A172 (cell line): ENCODE measurements at places on chromosomes 2 and 18. TPM values are rescaled to one million over a fixed set of nuclear protein-coding genes. Genes with fewer than 3 reads are reported as not detected.
A peak's percentile ranks its signal among the peaks of the same experiment; 100 is the strongest.

- peak; percentile 9 for DNase-seq
Measured at GRCh38 chr2:39385172-39385571, 51.9 kb downstream of the MAP4K3 start.

DNA sequence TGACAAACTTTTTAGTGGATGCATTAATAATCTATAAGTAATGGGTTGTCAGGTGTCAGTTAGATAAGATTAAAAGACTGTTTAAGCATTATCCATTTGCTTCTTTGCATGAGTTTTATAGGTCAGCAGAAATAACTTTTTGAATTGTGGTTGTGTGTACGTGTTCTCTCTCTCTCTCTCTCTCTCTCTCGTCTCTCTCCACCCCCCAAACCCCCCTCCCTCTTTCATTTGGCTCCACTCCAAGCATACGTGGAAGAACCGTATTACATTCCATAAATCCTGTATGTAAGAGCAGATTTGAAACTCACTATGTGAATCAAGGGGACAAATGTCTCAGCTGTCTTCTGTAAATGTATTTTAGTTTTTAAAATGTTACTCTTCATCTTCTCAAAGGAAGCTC lies 120.2 kb downstream of the MEIS1 start:
- DNase-seq, result no peak

GRCh38 chr2:132429351-132429750 lies 12.7 kb downstream of the GPR39 start:
- DNase-seq, result no peak

DNA sequence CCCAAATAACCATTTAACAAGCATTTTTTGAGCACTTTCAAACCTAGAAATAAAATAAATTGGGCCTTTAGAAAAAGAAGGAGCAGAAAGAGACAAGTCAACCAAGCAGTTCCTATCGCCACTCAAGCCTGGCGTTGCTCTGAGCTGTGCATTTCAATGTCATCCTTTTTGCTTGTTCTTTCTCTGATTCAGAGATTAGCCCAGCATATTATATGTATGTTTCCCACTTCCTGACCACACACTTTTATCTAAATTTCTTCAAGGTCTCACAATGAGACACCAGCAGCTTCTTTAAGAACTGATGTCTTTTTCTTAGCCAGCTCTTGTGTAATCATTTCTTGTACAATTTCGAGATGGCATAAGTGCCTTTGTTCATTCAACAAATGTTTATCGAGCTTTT lies 344.5 kb upstream of the ID2 start:
- no peak for DNase-seq

- DNase-seq, result no peak
Measured at GRCh38 chr2:56248965-56249742, 65.4 kb downstream of the CCDC85A start.

GRCh38 chr2:240648155-240648649 lies 22.9 kb downstream of the GPR35 start:
- DNase-seq, result no peak

DNA sequence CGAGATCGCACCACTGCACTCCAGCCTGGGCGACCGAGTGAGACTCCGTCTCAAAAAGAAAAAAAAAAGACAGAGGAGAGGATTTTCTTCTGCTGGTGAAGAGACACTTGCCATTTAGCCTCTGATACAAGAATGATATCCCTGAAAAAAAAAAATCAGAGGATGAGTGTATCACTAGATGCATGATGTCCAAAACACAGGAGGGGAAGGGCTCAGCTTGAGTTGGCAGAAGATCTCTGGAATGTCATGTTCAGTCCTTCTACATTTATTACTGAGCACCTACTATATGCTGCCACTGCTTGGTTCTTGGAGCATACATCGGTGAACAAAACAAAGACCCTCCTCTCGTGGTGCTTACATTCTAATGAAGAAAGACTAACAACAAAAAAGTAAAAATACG lies 10.9 kb upstream of the PKDCC start:
- no peak for DNase-seq

GRCh38 chr2:165844216-165844615 lies 50.2 kb upstream of the GALNT3 start:
- no peak for DNase-seq

GRCh38 chr2:134365356-134365755 lies 111.5 kb downstream of the MGAT5 start:
- DNase-seq, result peak; percentile 28

The METTL8 gene
- total RNA-seq, result 52.6 and 79.1 TPM in 2 replicates
